ENCODE measurements at places on chromosomes 5 and 9.
A peak's percentile ranks its signal among the peaks of the same experiment; 100 is the strongest.

GRCh38 chr5:125180231-125180829, 433.9 kb upstream of the ZNF608 start:
- DNase-seq, result no peak

GRCh38 chr9:15274425-15274824, 32.6 kb downstream of the TTC39B start:
- DNase-seq, result no peak

- no peak for DNase-seq
Measured at GRCh38 chr5:50666261-50667022, at the start of gene PARP8. TSS of gene PARP8 (plus strand) at chr5:50666637. CDS start at chr5:50667096, 459 bp downstream.

- peak; percentile 4 for DNase-seq
Measured at GRCh38 chr5:168706655-168707069, 127.5 kb upstream of the PANK3 start.

DNA sequence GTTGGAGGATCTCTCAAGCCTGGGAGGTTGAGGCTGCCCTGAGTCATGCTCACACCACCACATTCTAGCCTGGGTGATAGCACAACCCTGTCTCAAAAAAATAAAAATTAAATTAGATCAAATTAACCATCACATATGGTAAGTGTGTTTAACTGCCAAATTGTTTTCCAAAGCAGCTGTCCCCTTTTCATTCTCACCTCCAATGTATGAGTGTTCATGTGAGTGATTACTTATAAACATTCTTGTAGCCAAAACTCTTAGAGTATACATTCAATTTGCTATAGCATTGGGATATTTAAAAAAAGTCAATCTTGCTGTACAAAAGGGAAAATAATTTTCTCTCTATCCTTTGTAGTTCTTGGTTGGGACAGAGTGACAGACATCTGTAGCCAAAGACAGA, 53.4 kb upstream of the SNAPC3 start:
- no peak for DNase-seq

DNA sequence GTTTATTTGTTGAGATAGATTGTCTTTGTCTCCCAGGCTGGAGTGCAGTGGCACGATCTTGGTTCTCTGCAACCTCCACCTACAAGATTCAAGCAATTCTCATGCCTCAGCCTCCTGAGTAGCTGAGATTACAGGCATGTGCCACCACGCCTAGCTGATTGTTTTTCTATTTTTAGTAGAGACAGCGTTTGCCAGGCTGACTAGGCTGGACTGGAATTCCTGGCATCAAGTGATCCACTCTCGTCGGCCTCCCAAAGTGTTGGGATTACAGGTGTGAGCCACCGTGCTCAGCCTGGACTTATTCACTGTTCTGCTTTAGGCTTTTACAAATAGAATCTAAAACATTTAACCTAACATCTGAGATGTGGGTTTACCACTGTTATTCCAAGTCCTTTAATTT, 91.3 kb downstream of the COMMD10 start:
- DNase-seq, result no peak

DNA sequence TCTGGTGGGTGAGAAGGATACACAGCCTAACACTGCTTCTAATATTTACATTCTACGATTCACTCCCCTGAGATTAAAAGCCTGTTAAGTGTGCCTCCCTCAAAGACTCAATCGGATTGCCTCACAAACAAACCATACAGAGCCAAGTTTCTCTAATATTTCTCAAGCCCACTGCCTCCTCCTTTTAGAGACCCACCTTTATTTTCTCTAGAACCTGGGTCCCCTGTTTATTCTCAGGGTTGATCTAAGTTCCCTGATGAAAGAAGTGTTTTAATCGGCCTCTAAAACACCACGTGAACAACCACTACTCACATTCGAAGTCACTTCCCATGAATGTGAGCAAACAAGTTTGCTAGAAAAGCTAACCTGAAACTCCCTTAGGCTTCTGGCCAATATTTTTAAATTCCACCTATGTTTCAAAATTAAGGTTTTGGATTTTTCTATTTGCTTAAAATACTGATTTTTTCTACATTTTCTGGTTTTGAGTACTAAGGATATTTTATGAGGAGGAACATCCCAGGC, 76.5 kb downstream of the GLIS3 start:
- DNase-seq, result no peak

DNA sequence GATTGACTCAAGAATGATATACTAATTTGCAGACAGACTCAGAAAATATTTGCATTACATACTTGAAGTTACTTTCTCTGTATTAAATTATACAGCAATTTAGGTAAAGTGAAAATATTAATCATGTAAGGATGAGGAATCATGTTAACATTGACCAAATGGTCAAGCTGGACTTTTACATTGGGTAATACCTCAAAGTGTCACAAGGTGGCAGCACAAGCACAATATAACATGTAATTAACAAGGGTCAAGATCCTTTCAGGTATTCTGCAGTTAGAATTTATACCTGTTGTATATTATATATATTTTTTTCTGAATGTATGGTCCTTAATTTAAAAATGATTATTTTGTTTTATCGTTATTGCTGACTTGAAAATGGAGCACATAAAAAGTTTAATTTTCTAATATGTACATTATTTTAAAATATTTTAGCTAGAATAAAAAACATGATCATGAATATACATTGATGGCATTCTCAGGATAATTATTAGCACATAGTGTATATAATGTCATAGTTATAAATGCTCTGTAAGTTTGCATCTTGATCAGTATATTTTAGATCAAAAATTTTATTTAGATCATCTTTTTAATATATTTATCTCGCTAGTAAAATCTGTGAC, 8.6 kb downstream of the HAPLN1 start:
- peak; percentile 36 for DNase-seq

- no peak for DNase-seq
Measured at GRCh38 chr5:143582176-143582575, 178.7 kb upstream of the NR3C1 start.

- no peak for DNase-seq
Measured at GRCh38 chr5:167639273-167639672, 652.2 kb upstream of the WWC1 start.

- no peak for DNase-seq
Measured at GRCh38 chr5:142484821-142485387, 160.1 kb upstream of the SPRY4 start.

Data from NCI-H748 treated with DMSO at 0.1 percent for 48 hours (cell line).